NCI-H345 (cell line): ENCODE measurements at places on chromosomes 2 and 18.

DNA sequence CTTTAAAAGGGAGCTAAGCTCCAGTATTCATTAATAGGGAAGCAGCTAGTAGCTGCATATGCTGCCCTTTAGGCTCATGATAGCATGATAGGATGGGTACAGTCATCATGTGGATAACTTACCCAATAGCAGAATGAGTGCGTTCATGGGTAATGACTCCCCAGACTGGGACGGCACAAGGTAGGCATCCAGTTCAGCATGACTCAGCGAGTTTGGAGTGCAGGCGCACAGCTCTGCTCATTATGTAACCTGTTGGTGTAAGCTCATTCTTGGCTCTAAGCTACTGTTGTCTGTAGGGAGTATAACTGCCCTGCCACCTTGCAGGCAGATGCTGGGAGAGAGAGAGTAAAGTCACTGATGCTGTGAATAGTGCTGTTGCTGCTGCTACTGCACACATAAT lies 209.2 kb upstream of the SYT4 start:
- peak; percentile 8 for DNase-seq

DNA sequence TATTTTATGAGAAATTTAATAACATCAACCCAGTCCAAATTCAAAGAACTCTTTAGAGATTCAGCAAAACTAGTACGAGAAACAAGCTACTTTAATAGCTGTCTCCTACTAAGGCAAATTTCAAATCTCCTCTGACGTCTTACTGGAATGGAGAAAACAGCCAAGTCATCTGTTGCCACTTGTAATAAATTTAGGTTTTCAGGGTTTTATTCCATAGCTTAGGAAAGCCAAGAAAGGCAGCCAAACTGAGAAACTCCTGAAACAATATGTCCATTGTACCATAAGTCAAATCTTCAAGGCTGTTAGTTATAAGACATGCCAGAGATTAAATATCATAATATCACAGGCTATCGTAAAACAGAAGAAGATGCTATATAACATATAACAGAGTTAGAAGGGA lies 524.6 kb upstream of the SETBP1 start:
- DNase-seq, result no peak

DNA sequence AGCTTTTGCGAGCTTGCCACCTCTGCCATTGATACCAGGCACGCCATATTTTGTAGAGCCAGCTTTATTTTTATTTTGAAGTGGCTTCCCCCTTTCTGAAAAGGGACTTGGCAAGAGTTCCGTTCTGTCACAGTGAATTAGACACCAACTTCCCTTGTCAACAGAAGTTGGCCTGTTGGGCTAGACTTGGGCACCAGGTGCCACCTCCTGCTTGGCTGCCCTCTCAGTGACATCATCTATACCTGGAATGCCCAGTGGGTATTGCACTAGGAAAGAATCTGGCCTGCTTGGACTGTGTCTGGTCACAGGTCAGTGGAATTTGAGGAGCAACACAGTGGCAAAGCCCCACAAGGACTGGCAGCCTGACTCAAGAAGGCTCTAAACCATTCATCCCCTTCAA lies 101.0 kb downstream of the BCL2L11 start:
- DNase-seq, result peak; percentile 89

DNA sequence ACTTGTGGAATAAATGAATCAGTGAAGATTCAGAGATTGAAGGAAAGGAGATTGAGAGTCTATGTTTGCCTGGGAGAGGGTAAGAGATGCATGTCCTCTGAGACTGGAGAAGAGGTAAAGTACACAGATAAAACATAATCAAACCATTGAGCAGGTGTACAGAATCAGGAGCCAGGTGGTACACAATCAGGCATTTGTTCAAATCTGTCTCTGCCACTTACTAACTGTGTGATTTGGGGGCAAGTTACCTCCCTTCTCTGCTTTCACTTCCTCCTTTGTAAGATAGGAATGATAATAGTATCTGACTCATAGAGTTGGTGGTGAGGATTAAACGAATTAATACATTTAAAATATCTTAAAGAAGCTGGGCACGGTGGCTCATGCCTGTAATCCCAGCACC lies 94.0 kb downstream of the CDK15 start:
- peak; percentile 17 for DNase-seq
